ENCODE measurements at places on chromosomes 11 and 22.
A peak's percentile ranks its signal among the peaks of the same experiment; 100 is the strongest.

DNA sequence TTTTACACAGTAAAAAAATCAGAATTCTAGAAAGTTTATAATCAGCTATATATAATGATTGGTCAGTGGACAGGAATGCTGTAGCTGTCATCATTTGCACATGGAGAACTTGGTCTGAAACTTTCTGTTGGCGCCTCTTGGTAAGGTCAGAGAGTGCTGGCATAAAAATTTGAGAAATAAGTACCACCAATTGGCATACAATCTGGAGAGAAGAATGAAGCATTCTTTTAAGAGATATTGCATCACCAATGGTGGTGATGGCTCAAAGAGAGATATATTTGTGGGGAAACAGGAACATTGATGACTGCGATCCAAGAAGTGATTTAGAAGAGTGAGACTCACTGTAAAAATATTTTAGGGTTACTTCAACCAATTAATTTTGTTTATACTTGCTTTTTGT is 19.8 kb upstream of the OOSP1 start:
- no peak for DNase-seq

- no peak for DNase-seq
Measured at GRCh38 chr11:12868315-12869073, 140.6 kb upstream of the RASSF10 start.

- peak; percentile 72 for DNase-seq
Measured at GRCh38 chr22:45009606-45010531, at the start of gene PHF21B. Gene PHF21B (minus strand): TSS chr22:45010005. CDS start chr22:45009549, 456 bp downstream.

- peak; percentile 83 for DNase-seq
Measured at GRCh38 chr11:17648528-17648927, 70.8 kb upstream of the MYOD1 start.

DNA sequence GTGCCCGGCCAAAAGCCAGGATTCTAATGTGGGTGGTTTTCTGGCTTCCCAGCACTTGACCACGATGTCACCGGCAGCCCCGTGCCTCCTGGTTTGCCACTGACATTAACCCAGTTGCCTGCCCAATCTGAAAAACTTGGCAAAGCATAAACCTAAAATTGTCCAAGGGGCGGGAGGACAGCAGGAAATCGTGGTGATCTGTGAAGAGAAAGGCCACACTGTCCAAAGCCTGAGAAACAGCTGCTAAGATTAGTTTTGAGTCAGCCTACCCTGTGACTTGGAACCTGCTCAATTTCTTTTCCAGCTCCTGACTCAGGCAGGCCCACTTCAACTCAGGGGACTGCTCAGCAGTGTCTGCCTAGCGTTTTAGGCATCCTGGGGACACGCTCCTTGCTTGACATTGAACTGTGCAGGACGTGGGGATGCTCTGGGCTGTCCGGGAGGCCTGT is 8.2 kb upstream of the F2 start:
- DNase-seq: peak; percentile 95

DNA sequence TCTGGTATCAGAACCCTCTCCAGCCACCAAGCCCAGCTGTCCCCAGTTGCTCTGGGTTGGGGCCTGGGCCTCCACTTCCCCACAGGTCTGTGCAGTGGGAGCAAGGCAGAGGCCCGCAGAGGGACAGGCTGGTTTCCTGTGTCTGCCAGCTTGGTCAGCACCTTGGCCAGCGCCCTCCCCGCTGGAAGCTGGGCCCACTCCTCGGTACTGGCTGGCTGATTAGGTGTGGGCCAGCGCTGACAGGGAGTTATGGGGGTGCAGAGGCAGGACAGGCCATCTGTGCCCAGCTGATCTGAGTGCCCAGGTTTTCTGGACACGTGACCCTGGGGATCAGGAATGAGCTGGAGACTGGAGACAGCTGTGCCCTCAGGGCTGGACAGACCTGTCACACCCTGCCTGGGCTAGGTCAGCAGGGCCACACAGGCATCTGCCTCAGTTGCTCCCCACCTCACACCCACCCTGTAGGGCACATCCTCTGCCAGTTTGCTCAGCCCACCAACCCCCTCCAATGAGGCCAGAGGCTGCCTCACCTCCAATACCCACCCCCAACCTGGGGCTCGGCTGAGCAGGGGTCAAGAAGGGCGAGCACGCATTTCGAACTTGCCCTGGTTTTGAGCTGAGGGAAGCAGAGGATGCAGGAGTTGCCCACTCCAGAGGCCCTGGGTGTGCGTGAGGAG is 175.3 kb downstream of the IGLL1 start:
- DNase-seq: peak; percentile 41

DNA sequence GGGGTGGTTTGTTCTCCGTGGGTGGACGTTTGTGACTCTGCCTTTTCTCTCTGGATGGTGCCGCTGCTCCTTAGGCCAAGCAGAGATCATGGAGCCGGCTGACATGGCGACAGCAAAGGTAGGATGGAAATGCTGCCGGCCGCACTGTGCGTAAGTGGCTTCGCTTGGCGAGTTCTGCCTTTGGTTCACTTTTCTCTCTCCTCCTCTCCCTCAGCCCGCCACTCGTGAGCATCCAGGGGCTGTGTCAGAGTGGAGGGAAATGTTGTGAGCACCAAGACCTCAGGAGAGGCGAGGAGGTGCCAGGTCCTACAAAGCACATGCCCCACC is 80.5 kb downstream of the GRAMD1B start:
- no peak for DNase-seq

DNA sequence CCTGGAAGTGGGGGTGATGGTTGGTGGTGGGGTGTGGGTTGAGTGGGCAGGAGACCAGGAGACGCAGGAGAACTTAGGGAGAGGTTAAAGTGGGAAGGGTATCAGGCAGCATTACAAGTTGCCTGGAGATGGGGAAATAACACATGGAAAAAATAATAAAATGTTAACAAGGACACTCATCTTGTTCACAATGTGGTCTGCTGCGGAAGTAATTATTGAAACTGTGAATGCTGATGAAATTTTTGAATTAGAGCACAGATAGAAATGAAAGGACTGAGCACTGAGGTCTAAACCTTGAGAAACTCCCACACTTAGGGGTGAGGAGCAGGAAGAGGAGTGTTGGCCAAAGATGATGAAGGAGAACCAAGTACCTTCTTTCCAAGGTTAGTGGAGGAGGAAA is 346.0 kb upstream of the PLET1 start:
- DNase-seq: no peak

- DNase-seq: no peak
Measured at GRCh38 chr11:27882066-27882697, 181.9 kb upstream of the BDNF start.

GRCh38 chr22:41909310-41910049 is 5.4 kb downstream of the SHISA8 start:
- DNase-seq: no peak

GRCh38 chr22:27578937-27579617 is 222.5 kb downstream of the MN1 start:
- DNase-seq: peak; percentile 48

GRCh38 chr11:90476442-90477007 is 253.7 kb upstream of the CHORDC1 start:
- peak; percentile 24 for DNase-seq

DNA sequence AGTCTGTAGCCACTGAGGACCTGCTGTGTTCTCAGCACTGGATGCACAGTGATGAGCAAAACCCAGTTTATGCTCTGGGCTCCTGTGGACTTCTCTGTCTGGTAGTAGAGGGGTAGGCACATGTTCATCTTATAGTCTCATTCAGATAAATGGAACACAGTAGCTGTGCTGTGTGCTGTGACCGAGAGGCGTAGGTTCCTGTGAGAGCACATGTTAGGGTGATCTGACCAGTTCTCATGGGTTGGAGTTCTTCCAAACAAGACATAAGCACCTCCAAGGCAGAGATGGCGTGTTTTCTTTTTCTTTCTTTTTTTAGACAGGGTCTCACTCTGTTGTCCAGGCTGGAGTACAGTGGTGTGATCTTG is 154.8 kb upstream of the RASSF10 start:
- DNase-seq: no peak

- no peak for DNase-seq
Measured at GRCh38 chr11:96942855-96943254, 553.0 kb downstream of the JRKL start.

DNA sequence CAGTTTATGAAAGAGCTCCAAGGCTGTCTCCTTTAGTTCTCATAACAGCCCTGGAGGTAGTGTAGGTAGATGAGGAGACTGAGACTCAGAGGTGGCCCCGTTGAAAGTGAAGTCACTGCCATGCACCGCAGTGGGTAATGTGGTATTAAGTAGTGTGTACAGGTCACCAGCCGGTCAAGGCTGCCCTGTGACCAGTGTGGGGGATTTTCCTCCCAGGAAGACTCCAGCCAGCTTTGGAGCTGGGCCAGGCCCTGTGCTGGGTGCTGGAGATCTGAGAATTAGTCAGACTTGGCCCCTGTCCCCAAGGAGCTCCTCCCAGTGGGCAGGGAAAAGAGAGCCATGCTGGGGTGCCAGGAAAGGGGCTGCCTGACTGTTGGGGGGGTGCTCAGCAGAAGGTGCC is 5.3 kb downstream of the OMP start:
- no peak for DNase-seq

DNA sequence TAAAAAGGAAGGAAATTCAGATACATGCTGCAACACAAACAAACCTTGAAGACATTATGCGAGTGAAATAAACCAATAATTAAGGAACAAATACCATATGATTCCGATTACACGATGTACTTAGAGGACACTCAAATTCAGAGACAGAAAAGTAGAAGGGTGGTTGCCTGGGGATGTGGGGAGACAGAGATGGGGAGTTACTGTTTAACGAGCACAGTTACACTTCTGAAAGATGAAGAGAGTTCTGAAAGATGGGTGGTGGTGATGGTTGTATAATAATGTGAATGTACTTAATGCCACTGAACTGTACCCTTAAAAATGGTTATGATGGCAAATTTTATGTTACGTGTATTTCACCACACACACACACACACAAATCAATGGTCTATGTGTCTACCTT is 14.7 kb downstream of the ZBTB44 start:
- no peak for DNase-seq

- DNase-seq: peak; percentile 77
Measured at GRCh38 chr22:46798366-46799350, 36.2 kb downstream of the TBC1D22A start.

DNA sequence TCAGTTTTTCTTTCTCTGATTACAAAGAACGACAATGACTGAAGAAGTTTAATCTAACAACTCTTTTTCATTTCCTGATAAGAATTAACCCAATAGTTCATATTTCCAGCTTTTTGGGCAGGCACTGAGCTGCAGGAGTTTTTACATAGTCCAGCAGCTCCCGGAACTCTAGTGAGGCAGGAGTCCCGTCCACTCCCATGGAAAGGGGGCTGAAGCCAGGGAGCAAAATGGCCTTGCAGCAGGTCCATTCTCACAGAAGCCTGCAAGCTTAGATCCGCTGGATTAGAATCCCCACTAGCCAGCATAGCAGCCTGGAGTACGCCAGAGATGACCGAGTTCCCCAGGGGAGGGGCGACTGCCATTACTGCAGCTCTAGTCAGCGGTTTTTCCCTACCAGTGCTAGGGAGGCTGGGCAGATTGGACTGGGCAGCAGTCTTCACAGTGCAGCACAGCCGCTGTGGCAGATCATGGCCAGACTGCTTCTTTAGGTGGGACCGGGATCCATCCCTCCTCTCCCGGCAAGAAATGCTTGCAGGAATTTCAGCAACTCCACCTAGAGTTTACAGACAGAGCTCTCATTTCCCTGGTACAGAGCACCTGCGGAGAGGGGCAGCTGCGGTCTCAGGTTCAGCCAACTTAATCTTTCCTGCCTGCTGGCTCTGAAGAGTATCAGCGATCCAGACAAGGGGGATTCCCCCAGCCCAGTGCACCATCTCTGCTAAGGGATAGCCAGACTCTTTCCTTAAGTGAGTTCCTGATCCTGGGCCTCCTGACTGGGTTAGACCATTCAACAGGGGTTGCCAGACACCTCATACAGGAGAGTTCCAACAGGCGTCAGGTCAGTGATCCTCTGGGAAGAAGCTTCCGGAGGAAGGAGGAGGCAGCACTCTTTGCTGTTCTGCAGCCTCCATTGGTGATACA is 742 bp upstream of the CASP4 start:
- DNase-seq: peak; percentile 74

- peak; percentile 18 for DNase-seq
Measured at GRCh38 chr22:18022876-18023275, 1.5 kb downstream of the MICAL3 start.

- no peak for DNase-seq
Measured at GRCh38 chr11:44159848-44160721, 64.6 kb downstream of the EXT2 start.

- no peak for DNase-seq
Measured at GRCh38 chr11:13423372-13423771, 39.6 kb downstream of the BTBD10 start.

GRCh38 chr11:44627911-44628729 is 62.7 kb downstream of the CD82 start:
- peak; percentile 89 for DNase-seq

DNA sequence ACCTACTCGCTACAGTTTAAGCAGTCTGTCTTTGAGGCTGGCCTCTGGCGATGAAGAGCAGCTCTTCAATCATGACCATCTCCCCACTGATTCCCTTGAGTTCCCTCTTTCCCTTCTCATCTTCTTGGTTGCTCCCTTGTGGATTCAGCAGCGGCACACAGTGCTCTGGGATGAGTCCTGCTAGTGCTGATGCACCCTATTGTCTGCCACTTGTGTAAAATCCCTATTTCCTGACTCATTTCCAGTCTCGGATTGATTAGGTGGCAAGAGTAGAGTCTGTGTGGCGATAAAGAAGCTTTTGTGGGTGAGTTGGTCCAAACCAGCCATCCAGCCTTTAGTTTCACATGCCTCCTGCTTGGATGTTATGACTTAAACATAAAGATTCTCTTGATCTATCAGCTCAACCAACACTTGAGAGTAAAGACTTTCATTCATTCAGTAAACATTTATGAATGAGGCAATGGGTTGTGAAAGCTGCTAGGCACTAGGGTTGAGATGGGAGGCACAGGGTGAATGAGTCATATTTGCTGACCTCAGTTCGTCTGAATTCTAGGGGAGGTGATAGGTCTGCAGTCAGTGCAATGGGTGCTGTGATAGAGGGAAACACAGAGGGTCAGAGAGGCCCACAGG is 219.4 kb upstream of the RAG2 start:
- no peak for DNase-seq

DNA sequence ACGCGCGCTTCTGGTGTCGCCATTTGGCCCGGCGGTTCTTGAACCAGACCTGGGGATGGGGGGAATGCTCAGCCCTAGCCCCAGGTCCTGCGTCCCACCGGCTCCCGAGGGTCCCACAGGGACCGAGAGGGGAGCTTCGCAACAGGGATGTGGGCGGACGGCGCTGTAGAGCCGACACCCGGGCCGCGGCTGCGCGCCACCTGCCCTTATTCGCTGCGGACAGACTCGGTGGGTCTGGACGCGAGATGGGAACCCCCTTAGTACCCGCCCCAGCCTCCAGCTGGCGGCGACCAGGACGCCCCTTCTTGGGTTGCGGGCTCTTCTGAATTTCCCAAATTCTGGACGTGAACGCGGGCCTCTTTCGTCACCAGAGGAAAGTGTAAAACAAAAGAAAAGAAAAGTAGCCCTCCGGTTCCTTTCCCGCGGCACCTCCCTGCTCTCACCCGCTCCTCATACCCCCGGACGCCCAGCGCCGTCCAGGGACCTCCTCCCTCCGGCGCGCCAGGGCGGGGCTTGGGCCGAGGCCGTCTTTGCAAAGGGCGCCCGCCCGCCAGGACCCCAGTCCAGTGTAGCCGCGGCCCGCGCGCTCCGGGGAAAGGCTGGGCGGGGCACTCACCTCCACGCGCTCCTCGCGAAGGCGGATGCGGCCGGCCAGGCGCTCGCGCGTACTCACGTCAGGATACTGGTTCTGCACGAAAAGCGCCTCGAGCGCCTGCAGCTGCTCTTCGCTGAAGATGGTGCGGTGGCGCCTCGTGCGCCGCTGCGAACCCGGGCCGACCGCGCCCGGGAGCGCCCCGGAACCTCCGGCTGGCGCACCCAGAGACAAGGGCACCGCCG is 827 bp downstream of the GSC2 start:
- no peak for DNase-seq
